SJSA1 (cell line): ENCODE measurements at places on chromosomes 12 and 14. TPM values are rescaled to one million over a fixed set of nuclear protein-coding genes. Genes with fewer than 3 reads are reported as not detected.

GARIN6 gene
- not detected in 2 replicates for total RNA-seq

KLRC1 gene
- not detected in 2 replicates for total RNA-seq

AMHR2 gene
- total RNA-seq: not detected in 2 replicates

TMEM253 gene
- total RNA-seq: not detected in 2 replicates

SETD1B gene
- 1.3 and 1.7 TPM in 2 replicates for total RNA-seq

SP7 gene
- not detected in 2 replicates for total RNA-seq

IGF1 gene
- 0.16 and 0.68 TPM in 2 replicates for total RNA-seq

TPPP2 gene
- total RNA-seq: not detected in 2 replicates

GRCh38 chr12:73935817-73936216 is 601.8 kb upstream of the ATXN7L3B start:
- DNase-seq: no peak

DNA sequence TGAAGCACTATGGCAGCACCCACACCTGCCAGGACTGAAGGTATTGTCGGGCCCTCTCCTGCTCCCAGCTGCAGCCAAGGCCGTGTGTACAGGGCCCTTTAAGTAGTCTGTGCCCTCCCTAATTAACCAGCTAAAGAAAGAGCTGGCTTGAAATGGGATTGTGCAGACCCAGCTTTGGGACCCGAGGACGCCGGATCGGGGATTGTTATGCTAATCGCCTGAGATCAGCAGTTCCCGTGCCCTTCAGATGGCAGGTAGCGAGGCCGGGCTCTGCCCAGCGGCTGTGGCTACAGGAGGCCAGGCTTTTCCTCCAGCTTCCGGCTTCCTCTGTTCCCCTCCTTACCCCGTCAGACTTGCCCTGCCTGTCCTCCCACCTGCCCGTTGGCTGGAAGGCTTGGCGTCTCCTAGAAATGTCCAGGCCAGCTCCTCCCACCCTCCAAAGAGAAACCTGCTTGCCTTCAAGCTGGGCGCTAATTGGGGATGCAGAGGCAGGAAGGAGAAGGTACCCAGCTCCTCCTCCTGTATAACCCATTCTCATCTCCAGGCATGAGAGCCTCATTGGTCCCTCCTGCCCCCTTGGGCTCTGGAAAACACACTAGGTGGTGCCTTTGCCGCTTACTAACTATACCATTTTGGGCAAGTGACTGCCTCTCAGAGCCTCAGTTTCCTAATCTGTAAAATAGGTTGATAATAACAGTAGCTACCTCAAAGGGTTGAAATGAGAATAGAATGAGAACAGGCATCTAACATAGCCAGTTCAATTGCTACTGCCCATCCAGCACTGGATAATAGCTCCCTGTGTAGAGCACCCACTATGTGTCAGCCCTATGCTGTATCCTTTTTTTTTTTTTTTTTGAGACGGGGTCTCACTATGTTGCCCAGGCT is 25.8 kb upstream of the MSI1 start:
- DNase-seq: no peak

- no peak for DNase-seq
Measured at GRCh38 chr14:100654814-100655740, 67.9 kb upstream of the BEGAIN start.

- DNase-seq: peak; percentile 87
Measured at GRCh38 chr12:10205220-10205807, 7.4 kb upstream of the GABARAPL1 start.

DNA sequence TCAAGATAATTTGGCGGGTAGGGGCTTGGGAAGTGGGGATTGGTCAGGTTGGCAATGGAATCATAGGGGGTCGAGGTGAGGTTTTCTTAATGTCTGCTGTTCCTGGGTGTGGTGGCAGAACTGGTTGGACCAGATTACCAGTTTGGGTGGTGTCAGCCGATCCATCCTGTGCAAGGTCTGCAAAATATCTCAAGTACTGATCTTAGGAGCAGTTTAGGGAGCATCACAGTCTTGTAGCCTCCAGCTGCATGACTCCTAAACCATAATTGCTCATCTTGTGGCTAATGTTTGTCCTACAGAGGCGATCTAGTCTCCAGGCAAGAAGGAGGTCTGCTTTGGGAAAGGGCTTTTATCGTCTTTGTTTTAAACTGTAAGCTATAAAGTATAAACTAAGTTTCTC is 868.4 kb downstream of the DIO2 start:
- DNase-seq: no peak

- DNase-seq: no peak
Measured at GRCh38 chr12:53181935-53182334, 1.2 kb upstream of the CSAD start.

GRCh38 chr12:44847888-44848702 is 28.0 kb downstream of the NELL2 start:
- no peak for DNase-seq

- no peak for DNase-seq
Measured at GRCh38 chr12:125163148-125163547, 97.9 kb downstream of the AACS start.

DNA sequence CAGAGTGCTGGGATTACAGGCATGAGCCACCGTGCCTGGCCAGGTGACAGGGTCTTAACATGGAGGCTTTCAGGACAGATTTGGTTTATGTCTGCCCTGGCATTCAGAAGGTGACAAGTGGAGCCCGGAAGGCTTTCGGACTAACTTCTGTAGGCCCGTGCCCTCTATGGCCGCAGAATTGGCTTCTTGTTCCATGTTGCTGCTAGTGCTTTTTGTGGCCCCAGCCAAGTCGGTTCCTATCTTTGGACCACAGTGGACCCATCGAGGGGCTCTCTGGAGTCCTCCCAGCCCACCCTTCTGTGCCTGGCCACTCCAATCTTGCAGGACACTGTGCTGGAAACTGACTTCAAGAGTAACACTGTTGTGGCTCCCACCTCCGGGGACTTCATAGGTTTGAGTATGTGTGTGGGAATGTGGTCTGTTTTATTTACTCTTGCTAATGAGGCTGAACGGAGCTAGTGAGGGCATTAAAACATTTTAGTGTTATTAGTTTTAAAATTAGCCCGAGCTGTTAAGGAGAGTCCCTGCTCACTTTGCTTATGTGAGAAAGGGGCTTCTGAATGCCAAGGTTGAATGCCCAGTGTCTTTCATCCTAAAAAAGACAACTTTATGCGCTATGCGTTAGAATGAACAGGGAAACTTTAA is 245.9 kb downstream of the CACNA1C start:
- DNase-seq: no peak

DNA sequence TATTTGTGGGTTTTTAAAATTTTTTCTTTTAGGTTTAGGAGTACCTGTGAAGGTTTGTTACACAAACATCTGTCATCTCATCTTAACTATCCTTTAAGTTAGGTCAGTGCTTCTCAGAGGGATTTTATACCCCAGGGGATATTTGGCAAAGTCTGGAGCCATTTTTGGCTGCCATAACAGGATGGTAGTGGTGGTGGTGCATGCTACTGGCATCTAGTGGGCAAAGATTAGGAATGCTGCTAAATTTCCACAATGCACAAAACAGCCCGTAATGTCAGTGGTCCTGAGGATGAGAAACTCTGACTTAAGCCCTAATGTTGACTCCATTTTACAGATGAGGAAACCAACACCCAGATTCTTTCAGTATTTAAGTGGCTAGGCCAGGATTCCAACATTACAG is 85.2 kb upstream of the MYF6 start:
- no peak for DNase-seq

DNA sequence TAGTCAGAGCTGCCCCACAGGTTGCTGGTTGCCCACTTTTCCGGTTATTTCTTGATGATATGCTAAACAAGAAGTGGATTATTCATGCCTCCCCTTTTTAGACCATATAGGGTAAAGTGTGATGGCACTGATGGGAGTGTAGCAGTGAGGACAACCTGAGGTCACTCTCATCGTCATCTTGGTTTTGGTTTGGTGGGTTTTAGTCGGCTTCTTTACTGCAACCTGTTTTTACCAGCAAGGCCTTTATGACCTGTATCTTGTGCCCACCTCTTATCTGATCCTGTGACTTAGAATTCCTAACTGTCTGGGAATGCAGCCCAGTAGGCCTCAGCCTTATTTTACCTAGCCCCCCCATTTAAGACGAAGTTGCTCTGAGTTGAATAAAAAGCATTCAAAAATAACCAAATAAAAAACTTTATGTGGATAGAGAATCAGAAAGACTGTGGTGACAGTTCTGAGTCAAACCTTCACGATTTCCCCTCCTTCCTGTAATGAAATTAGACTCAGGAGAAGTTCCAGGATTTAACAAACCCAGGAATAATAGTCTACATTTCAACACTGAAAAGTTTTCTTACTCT is 144.2 kb downstream of the PAWR start:
- peak; percentile 57 for DNase-seq

DNA sequence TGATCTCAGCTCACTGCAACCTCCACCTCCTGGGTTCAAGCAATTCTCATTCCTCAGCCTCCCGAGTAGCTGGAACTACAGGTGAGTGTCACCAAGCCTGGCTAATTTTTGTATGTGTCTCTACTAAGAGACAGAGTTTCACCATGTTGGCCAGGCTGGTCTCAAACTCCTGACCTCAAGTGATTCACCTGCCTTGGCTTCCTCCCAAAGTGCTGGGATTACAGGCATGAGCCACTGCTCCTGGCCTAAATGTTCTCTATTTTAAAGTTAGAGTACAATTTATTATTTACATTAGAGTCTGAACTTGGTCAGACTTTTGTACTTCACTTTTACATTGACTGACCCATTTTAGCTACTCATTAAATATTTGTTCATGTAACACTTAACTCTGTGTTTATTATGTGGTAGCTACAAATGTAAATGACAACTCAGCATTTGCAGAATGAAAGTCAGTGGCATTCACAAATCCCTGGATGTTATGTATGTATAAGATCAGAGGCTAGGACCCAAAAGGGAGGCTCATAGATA is 409.6 kb downstream of the APAF1 start:
- no peak for DNase-seq

DNA sequence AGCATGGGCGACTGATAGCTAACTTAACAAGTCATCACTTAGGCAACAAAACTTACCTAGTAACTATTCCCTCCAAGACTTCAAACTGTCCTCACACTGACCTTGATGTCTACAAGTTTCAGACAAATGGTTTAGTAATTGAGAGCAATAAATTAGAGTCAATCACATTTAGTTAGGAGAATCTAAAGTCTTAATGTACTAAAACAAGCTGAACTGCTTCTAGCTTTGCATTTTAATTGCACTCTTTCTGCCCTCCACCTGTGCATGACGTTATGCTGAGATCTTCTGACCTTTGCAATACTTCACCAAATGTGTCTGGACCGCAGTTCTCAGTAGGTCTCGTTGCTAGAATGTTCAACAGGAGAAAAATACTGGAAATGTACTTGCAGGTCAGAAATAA is 158.0 kb downstream of the PIK3C2G start:
- no peak for DNase-seq

DNA sequence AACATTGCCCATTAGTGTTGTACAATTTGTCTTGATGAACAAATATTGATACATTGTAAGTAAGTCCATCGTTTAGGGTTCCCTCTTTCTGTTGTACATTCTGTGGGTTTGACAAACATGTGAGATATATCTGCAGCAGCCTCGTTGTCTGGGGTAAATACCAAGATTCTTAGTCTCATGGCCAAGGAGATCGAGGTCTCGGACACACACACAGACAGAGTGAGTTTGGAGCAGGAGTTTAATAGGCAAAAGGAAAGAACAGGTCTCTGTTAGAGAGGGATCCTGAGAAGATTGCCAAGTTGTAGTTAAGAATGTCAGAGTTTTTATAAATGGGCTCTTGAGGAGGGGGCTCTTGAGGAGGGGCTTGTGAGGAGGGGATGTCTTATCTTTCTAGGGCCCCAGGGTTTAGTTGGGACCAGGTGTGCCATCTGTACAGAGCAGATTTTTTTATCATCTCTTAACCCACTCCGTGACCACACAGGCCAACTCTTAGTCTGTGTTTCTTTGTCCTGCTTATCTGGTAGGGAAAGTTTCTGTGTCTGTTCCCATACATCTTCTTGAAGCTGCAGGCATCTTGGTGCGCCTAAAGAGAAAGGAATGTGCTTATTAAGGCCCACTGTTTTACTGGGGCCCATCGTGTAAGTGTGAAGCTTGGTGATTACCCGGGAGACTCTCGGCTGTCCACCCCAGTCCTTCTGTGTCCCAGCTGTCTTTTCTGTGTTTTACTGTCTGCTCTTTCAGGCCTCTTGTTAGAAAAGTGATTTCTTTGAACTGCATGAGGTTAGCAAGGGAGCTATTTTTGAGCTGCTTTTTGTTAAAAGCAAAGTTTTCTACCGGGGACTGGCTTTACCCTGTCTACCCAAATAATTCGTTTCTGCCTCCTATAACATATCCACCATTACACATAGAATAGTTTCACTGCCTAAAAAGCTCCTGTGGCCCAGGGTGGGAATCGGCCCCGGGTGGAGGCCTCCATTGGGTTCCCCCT is 22.4 kb upstream of the CLEC2D start:
- no peak for DNase-seq

GRCh38 chr14:104786091-104786586 is 9.4 kb downstream of the AKT1 start:
- DNase-seq: no peak

DNA sequence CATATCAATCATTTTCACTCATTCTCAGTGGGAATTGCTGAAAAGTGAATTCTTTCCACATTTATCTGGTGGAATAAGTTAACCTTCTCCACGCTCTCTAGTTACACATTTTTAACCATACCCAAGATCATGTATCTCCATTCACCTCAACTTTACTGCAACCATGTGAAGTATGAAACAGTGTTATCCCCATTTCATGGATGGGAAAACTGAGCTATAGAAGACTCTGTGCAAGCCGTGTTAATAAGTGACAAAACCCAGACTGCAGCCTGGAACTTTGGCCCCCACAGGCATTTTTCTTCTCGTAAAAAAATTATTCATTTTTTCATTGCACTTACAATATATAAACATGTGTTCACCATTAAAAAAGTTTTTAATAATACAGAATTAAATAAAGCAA is 82.4 kb upstream of the CCND2 start:
- DNase-seq: no peak

GRCh38 chr14:56630707-56631106 is 51.1 kb downstream of the TMEM260 start:
- DNase-seq: no peak

- DNase-seq: no peak
Measured at GRCh38 chr14:22735096-22735495, 31.4 kb upstream of the OXA1L start.

GRCh38 chr14:70896981-70897380 is 10.3 kb upstream of the PCNX1 start:
- no peak for DNase-seq

GRCh38 chr12:31008241-31008761 is 65.4 kb upstream of the DDX11 start:
- no peak for DNase-seq

- DNase-seq: peak; percentile 67
Measured at GRCh38 chr12:57404966-57405640, 25.7 kb downstream of the R3HDM2 start.

GRCh38 chr14:23174296-23175184 is 8.9 kb downstream of the SLC7A8 start:
- DNase-seq: no peak
